ENCODE measurements at places on chromosomes 11 and 22.
A peak's percentile ranks its signal among the peaks of the same experiment; 100 is the strongest.

GRCh38 chr11:23836981-23837380, 659.9 kb upstream of the LUZP2 start:
- DNase-seq = no peak

- DNase-seq = no peak
Measured at GRCh38 chr11:70244698-70245097, 25.8 kb upstream of the PPFIA1 start.

DNA sequence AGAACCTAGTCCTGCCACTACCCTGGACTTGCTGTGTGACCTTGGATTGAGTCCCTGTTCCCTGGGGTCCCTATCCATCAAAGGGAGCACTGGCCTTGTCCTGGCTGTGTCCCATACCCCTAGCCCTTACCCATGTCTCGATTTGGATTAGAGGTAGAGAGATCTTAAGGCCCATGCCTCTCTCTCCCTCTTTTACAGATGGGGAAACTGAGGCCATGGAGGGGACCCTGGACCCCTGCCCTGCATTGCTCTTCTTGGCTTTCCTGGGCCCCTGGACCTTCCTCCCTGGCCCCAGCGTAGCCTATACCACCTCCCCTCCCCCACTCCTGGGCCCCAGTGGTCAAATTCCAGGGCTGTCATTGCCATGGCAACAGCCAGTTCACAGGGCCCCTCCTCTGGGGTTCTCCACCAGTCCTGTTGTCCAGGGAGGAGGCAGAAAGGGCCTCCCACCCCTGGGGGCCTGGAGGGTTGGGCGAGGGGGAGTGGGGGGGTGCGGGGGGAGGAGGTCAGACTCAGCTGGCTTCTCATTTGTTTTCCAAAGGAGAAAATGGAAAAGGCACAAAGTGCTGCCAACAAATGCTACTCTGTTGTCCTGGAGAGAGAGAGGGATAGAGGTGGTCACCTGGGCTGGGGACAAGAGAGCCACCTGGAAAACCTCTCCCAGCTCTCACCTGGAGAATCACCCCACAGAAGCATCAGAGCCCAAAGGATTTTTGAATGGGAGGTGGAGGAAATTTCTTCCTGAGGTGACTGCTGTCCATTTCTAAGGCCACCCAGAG, 23.3 kb downstream of the ARHGEF17 start:
- DNase-seq = no peak

DNA sequence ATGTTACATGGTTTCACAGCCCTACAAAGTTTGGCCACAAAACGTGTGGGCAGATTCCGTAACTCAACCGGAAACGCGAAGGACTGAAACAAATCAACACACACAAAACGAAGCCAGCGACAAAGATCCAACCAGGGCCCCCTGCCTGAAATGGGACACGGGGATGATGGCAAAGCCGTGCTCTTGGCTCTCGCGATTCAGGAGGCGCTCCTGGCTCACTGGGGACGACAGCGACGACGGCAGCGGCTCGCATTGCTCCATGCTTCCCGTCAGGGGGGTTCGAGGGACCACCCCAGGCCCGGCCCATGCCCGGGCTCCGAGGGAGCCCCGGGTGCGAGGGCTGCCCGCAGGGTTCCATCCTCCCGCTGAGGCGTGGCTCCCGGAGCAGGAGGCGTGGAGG, 4786.8 kb upstream of the OR11H1 start:
- DNase-seq = no peak

- DNase-seq = peak; percentile 40
Measured at GRCh38 chr22:22431271-22432220, 77.0 kb downstream of the ZNF280B start.

DNA sequence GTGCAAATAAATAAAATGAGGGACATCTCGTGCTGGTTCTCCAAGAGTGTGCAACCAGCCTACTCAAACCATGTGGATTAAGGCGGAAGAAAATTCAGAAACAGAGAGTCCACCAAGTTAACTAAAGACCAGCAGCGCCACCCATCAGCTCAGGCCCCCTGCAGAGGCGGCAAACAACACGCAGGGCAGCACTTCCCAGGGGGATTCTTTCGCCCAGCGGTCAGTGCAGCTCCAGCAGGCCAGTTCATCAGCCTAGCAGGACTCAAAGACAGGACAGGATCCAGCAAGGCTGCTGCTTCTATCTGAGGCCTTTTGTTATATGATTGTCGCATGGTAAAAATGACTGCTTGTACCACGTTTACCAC, 51.7 kb downstream of the PACSIN2 start:
- no peak for DNase-seq

- DNase-seq = no peak
Measured at GRCh38 chr11:74604311-74604710, 11.9 kb downstream of the POLD3 start.

GRCh38 chr22:49417833-49418232, 409.8 kb downstream of the BRD1 start:
- no peak for DNase-seq

GRCh38 chr22:45332001-45332400, 22.3 kb downstream of the FAM118A start:
- DNase-seq = no peak

DNA sequence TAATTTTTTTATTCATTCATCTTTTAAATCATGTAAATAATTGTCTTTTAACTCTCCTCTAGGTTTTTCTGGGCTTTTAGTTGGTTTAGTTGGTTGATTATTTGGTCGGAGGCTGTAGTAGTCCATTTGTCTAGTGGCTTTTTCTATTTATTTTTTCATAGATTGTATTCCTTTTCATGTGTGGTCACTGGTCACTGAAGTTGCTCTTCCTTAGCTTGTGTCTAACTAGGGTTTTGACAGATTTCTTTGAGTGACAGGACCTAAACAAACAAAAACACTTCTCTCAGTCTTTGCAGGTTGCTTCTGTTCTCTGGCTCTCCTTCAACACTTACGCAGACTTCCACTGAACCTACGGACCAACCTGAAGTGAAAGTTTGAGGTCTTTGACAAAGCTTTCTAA, 112.6 kb downstream of the EMSY start:
- no peak for DNase-seq

DNA sequence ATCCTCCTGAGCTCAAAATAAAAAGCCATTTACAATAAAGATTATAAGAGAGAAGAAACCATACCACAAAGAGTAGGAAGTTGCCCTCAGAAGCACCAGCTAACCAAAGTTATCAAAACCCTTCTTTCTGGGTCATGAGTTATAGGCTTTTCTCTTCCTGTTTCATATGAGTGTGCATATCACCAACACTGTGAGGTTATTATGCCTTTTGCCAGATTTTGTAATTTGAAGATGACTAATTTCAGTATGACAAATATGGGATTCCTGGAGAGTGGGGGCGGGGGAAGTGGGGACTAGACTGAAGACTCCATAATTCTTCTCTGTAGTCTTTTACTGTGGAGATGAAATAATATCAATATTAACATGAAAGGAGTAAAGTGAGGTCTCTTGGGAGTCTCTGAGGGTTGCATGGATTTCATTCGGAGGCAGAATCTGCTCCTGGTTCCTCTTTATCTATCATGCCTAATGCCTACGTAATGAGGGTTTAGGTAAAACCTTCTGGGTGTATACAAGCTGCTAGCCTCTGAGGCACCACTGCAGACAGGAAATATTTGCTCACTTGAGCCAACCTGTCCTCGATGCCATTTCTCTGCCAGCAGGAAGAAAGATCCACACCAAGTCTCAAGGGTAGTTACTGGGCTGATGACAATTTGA, 2.1 kb downstream of the LPXN start:
- peak; percentile 69 for DNase-seq

- DNase-seq = no peak
Measured at GRCh38 chr11:8352103-8352875, 88.6 kb upstream of the LMO1 start.

DNA sequence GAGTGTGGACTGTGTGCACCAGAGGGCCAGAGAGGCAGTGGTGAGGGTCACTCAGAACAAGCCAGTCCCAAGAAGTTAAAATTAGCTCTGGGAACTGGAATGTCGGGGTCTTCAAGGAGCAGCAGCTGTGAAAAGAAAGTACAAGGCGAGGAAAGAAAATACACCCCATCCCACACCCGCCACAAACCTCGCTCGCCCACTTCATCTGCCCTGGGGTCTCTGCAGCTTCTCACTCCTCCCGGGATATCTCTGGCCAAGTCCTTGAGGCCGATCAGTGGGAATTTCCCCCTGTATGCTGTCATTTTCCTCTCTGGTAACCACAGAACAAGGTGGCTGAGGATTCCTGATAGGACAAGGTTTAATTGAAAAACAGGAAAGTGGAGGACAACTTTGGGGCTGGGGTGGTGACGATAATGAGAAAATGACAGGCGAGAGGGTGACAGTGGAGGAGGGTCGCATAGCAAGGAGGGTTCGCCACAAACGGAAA, 36.3 kb upstream of the TIMP3 start:
- peak; percentile 53 for DNase-seq

DNA sequence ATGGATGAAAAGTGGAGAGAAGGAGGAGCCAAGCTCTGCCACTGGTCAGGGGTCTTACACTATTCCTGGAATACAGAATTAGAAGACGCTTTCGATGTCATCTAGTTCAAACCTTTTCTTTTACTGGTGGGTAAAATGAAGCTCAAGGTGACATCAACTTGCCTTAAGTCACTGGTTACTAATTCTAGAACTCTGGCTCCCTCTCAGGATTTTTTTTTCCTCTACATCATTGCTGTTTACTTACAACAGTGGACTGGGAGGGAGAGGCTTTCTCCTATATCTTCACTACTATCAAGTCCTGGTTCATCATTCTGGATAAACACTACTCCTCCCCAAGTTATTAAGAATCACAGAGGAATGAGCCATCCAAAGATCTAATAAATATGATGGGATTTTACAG, 82.9 kb downstream of the ETS1 start:
- no peak for DNase-seq

DNA sequence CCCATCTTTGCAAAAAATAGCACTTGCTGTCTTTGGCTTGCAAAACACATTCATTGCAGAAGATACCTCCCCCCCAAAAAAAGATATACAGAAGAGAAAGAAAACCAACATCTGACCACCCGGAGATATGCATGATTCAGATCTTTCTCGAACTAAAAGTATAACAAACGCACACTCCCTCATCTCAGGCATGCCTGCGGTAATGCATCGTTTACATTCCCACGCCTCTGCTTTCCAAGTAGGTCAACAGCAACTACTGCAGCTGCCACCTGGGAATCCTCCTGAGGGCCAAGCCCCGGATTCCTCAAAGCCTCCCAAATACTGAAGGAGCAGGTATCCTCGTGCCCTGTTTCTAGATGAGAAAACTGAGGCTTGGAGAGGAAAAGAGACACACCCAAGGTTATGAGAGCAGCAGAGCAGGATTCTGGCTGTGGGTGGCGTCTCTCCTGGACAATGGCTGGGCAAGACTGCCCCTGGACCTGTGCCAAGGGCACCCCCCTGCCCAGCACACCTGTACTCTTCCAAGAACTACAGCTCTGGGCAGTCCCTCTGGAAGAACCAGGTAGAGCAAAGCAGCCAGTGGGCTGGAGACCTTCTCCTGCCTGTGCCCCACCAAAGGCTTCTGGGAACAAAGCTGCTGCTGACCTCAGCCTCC, 38.1 kb downstream of the NUP50 start:
- no peak for DNase-seq

DNA sequence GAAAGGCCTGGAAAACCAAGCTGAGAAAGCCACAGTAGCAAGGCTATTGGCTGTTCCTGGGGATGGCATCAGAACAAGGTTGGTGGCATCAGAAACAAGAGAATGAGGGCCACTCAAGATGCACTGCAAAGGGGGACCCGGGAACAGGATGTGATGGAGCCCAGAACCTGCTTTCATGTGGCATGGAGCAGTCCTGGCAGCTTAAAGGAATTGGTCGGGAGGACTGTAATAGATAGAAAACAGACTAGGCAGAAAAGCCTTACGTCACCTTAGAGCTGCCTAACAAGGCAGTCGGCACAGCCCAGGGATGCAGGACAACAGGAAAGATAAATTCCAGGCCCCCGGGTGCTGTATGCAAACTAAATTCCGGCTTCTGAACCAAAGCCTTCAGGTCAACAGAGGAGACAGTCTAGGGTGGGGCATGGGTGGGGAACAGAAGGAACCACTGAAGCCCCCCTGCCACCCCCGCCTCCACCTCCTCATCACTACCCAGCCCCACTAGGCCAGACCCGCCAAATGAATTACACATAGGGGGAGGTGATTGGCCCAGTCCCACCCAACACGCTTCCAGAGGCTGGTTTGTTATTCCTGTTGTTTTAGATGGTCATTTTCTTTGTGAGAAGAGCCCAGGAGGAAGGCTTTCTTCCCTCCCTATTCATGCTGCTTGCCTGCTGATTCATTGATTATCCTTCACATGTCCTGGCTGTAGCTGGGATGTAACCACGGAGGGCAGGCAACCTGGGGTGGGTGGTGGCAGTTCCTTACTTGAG, 25.7 kb upstream of the LRRC55 start:
- no peak for DNase-seq

DNA sequence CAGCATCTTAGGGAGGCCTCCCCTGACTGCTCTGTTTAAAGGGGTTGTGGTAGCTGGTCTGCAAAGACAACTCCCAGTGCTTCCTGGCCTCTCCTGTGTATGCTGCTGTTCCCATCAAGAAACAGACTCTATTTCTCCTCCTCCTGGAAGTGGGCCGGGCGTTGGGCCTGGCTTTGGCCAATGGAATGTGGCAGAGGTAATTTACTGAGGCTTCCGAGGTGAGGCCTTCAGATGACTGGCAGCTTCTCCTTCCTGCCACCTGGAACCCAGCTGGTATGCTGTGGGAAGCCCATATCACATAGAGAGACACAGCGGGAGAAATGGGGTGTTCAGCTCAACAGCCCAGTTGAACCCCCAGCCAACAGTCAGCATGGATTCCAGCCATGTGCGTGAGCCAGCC, 25.1 kb upstream of the EIF3D start:
- DNase-seq = no peak

DNA sequence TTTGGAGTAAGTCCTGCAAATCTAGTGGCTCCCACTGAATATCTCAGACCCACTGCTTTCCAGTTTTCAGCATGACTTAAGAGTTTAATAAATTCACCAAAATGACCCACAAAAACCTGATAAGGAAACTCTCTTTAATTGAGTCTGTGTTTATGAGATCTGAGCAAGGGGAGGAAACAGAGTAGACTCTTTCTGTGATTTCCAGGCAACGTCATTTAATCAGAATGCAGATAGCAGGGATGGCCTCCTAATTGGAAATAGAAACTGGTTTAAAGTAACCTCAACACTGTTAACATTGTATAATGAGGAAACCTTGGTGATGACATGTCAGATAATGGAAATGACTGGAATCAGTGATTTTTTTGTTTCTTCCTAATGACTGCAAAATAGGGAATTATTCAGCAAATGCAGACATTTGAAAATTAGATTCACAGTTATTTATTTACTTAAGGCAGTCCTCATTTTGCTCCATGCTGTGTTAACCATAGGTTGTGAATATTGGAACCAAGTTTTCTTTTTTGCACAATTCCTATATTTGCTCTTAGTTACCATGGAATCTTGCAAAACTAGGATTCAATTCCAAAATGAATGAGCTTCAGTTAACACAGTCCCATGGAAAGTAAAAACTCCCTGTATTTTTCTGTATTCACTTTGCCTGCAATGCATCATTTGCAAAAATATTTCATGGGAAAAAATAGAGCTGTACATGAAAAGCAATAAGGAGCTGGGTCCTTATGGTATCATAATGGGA, 1324.5 kb downstream of the LRRC4C start:
- no peak for DNase-seq
